Mesothelial cell of epicardium (in vitro differentiated cells): ENCODE measurements at places on chromosomes 12 and 14.

DNA sequence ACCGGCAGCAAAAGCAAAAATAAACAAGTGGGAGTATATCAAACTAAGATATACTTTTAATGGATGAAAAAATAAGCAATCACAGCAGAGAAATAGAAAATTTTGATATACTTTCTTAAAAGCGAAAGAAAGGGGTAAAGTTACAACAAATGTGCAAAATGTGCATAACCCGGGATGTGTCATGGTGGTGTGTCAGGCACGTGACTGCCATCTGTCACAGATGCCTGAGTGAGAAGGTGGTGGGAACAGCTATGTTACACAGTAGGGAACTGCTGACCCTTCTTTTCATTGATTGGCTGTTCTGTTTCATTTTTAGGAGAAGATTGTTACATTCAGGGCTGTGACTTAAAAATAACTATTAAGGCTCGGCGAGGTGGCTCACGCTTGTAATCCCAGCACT, 168.1 kb upstream of the PELI2 start:
- H3K27ac ChIP-seq: no peak overlapping the region
- no peaks in the 10 kb centered on the region for H3K4me1 ChIP-seq
- H3K4me3 ChIP-seq: no peak overlapping the region
- no peak for DNase-seq
- no peaks in the 10 kb centered on the region for H3K27me3 ChIP-seq

- H3K4me3 ChIP-seq: peak overlapping the region; percentile 76
- no peaks in the 10 kb centered on the region for H3K27me3 ChIP-seq
- no peak overlapping the region for H3K27ac ChIP-seq
- no peak for DNase-seq
These were observed 1.9 kb downstream of the ATP6V0A2 start for GRCh38 chr12:123713823-123714585.

DNA sequence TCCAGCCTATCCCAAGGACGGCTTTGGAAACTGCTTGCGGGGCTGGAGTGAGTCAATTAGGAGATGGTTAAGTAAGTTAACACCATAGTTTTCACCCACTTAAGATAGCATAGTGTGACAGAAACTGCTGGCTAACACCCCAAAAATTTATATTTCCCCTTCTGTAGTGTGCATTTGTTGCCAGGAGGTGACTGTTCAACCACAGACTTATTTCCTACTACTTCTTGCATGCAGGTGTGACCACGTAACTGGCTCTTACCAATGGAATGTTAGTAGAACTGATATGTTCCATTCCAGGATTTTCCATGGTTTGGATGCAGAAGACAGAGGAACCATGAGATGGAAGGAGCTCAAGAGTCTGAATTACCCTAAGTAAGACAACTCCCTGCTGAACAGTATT, 52.9 kb upstream of the SLC35F4 start:
- H3K4me3 ChIP-seq: no peak overlapping the region
- no peaks in the 10 kb centered on the region for H3K36me3 ChIP-seq

- no peak for DNase-seq
- H3K4me1 ChIP-seq: peaks cover 5% of the 10 kb centered on the region
- H3K4me3 ChIP-seq: no peak overlapping the region
- no peaks in the 10 kb centered on the region for H3K36me3 ChIP-seq
- no peak overlapping the region for H3K27ac ChIP-seq
- peaks cover 15% of the 10 kb centered on the region for H3K27me3 ChIP-seq
These were observed 31.9 kb upstream of the TC2N start for GRCh38 chr14:91899213-91899612.

DNA sequence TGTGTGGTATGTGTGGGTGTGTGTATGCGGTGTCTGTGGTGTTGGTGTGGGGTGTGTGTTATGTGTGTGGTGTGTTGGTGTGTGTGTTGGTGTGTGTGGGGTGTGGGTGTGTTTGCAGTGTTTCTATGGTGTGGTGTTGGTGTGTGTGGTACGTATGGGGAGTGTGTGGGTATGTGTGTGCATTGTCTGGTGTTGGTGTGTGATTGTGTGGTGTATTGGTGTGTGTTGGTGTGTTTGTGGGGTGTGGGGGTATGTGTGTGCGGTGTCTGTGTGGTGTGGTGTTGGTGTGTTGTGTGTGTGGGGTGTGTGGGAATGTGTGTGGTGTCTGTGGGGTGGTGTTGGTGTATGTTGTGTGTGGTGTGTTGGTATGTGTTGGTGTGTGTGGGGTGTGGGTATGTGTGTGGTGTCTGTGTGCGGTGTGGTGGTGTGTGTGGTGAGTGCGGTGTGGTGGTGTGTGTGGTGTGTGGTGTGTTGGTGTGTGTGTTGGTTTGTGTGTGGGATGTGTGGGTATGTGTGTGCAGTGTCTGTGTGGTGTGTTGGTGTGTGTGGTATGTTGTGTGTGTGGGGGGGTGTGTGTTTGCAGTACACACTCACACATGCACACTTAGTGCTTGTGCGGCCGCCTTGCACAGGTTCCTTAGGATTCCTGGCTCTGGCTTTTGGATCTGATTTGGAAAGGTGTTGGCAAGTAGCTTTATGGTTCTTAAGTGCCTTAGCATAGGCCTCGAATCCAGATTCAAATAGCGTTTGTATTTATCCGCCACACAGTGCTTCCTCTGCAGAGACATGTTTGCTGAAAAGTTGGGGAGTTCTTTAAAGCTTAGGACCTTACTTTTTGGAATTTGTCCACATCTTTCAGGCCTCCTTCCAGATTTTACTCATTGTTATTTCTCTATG, 16.4 kb downstream of the MLXIP start:
- DNase-seq: no peak
- H3K27me3 ChIP-seq: no peaks in the 10 kb centered on the region
- no peak overlapping the region for H3K27ac ChIP-seq

DNA sequence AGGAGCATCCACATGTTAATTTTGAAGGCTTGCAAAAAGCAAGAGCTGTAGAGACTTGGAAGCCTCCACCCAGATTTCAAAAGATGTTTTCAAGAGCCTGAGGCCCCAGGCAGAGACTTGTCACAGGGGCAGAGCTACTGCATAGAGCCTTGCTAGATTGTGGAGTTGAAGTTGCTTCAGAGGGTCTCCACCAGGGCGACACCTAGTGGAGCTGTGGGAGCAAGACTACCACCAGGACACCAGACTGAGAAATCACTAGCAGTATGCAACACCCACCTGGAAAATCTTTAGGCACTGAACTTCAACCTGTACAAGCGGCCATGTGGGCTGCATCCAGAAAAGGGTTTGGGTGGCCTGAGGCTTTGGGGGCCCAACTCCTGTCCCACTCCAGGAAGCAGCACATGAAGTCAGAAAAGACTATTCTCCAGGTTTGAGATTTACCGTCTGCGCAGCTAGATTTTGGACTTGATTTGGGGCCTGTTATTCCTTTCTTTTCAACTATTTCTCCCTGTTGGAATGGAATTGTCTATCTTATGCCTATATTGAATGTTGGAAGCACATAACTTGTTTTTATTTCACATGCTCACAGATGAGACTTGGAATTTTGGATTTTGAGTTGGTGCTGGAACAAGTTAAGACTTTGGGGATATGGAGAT, 508.6 kb downstream of the FLRT2 start:
- no peaks in the 10 kb centered on the region for H3K27me3 ChIP-seq
- H3K4me3 ChIP-seq: no peak overlapping the region
- no peak overlapping the region for H3K27ac ChIP-seq
- no peaks in the 10 kb centered on the region for H3K36me3 ChIP-seq
- H3K4me1 ChIP-seq: peaks cover 3% of the 10 kb centered on the region

- no peak overlapping the region for H3K27ac ChIP-seq
- DNase-seq: no peak
- H3K4me1 ChIP-seq: peaks cover 10% of the 10 kb centered on the region
- H3K4me3 ChIP-seq: no peak overlapping the region
These were observed 60.0 kb downstream of the PLEKHG7 start for GRCh38 chr12:92762773-92763172.

- H3K27me3 ChIP-seq: no peaks in the 10 kb centered on the region
- peaks cover 28% of the 10 kb centered on the region for H3K4me1 ChIP-seq
- no peaks in the 10 kb centered on the region for H3K36me3 ChIP-seq
These were observed 795 bp downstream of the LMBR1L start for GRCh38 chr12:49109641-49110463.

GRCh38 chr12:75706786-75707605, 195.6 kb upstream of the KRR1 start:
- H3K27ac ChIP-seq: peak overlapping the region; percentile 86
- no peak overlapping the region for H3K4me3 ChIP-seq
- no peaks in the 10 kb centered on the region for H3K27me3 ChIP-seq

DNA sequence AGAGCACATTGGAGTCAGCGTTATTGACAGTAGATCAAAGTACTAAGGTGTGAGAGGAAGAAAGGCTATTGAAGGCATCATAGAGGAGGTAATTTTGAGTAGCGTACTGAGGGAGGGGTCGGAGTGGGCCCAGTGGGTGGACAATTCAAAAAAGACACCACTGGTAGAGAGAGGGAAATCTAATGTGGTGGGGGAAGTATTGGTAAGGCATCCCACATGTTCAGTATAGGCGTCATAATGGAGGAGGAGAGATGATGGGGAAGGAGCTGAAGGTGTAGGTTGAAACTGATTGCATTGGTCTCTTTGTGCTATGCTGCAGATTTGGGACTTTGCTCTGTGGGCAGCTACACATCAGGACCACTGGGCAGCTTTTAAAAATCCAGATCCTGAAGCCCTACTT, 23.7 kb upstream of the KRT77 start:
- H3K4me3 ChIP-seq: no peak overlapping the region
- peaks cover 84% of the 10 kb centered on the region for H3K27me3 ChIP-seq
- no peak for DNase-seq
- H3K4me1 ChIP-seq: no peaks in the 10 kb centered on the region
- H3K36me3 ChIP-seq: no peaks in the 10 kb centered on the region
- no peak overlapping the region for H3K27ac ChIP-seq

- peak overlapping the region; percentile 60 for H3K27ac ChIP-seq
- peaks cover 16% of the 10 kb centered on the region for H3K4me1 ChIP-seq
- H3K27me3 ChIP-seq: no peaks in the 10 kb centered on the region
- no peak overlapping the region for H3K4me3 ChIP-seq
These were observed 117.2 kb downstream of the NUAK1 start for GRCh38 chr12:106021516-106021915.

- no peaks in the 10 kb centered on the region for H3K36me3 ChIP-seq
- no peak for DNase-seq
- no peaks in the 10 kb centered on the region for H3K4me1 ChIP-seq
- no peak overlapping the region for H3K4me3 ChIP-seq
- no peaks in the 10 kb centered on the region for H3K27me3 ChIP-seq
These were observed 79.6 kb upstream of the STK38L start for GRCh38 chr12:27164330-27165040.

DNA sequence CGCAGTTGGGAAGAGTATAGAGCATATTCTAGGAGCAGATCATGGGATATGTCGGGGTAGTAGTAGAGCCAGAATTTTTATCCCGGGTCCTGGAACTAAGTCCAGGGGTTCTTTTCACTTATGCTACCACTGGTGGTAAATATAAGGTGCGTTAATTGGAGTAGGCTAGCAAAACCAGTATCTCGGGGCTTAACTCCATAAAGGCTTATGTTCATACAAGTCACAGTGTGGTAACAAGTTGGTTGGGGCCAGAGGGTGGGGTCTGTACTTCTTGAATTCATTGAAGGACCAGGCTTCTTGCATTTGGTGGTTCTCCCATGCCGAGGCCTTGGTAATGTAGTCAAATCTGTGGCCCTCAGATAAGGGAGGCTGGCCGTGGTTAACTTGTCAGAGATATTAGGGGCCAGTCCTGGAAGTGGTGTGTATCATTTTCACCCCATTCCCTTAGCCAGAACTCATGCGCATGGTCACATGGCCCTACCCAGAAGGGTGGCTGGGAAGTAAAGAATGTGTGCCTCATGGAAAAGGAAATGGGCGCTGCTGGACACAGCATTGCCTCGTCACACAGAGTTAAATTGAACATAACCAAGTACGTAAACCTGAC, 1.5 kb upstream of the ZNF641 start:
- H3K27me3 ChIP-seq: no peaks in the 10 kb centered on the region
- H3K4me3 ChIP-seq: peak overlapping the region; percentile 91
- peaks cover 31% of the 10 kb centered on the region for H3K4me1 ChIP-seq
- peak overlapping the region; percentile 97 for H3K27ac ChIP-seq

- no peak for DNase-seq
- no peaks in the 10 kb centered on the region for H3K36me3 ChIP-seq
- H3K27me3 ChIP-seq: no peaks in the 10 kb centered on the region
- peaks cover 18% of the 10 kb centered on the region for H3K4me1 ChIP-seq
These were observed 10.3 kb upstream of the SP7 start for GRCh38 chr12:53346491-53346890.

DNA sequence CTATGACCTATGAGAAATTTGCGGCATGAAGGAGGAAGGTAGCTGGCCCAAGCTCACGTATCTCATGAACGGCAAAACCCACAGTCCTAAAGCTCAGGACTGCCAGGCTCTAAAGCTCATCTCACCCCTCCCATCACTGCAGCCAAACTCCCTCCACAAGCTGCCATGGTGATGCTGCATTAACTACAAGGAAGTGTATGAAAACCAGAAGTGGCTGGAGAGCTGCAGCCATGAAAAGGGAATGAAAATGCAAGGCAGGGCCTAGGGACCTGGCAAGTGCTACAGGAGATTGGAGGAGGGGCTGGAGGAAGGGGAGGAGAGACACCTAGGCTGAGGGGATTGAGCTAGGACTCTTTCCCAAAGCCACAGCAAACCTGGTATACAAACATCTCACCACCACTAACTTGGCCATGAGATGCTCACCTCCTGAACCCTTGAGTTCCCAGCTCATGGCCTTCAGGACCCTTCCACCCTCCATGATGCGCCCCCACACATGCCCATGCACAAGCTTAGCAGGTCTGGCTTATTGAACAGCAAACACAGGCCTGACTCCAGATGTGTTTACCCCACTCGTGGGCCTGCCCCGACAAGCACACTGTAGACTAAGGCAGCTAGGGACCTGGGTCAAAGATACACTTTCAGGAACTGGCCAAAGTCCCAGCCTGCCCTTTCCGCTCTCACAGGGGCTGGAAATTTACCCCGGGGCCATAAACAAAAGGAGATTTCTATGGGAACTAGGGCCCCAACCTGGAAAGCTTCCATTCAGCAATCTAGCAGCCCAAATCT, 42.0 kb downstream of the LTBP2 start:
- DNase-seq: no peak
- H3K27ac ChIP-seq: peak overlapping the region; percentile 89
- H3K27me3 ChIP-seq: no peaks in the 10 kb centered on the region
- H3K36me3 ChIP-seq: no peaks in the 10 kb centered on the region
- peaks cover 90% of the 10 kb centered on the region for H3K4me1 ChIP-seq

GRCh38 chr14:69713209-69713781, 53.6 kb upstream of the SRSF5 start:
- peak overlapping the region; percentile 36 for H3K4me3 ChIP-seq
- H3K27me3 ChIP-seq: no peaks in the 10 kb centered on the region
- H3K4me1 ChIP-seq: peaks cover 64% of the 10 kb centered on the region

DNA sequence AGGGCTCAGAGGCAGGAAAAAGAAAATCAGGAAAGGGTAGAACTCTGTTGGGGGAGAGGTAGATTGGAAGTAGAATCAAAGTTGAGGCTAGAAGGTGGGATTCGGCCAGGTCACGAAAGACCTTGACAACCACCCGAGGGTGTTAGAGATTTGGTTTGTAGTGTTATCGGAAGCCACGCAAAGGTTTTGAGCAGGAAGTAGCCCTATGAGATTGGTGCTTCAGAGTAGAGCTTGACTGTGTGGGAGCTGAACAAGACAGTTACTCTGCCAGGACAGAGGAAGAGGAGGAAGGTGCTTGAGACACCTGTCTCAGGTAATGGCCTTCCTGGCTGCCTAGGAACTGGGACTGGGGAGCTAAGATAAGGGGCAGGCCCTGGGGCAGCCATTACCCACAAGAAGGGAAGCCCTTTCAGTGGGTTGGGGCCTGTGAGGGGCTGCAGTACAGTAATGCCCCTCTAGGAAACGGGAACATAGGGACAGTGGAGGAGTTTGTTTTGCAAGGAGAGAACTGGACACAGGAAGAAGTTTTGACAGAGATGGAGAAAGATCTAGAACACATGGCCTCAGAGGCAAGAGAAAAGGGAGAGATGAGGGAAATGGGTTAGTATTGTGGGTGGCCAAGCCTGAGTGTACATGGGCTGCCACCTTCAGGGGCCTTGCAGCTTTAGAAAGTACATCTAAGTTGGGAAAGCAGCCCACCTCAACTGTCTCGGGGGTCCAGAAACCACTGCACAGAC, 73.5 kb downstream of the RIN3 start:
- no peak for DNase-seq
- no peak overlapping the region for H3K4me3 ChIP-seq
- H3K27ac ChIP-seq: peak overlapping the region; percentile 58
- peaks cover 29% of the 10 kb centered on the region for H3K36me3 ChIP-seq
